ENCODE measurements at places on chromosomes 2 and 18.

- no peak for DNase-seq
Observed at GRCh38 chr2:220281771-220282170, 654.3 kb downstream of the SLC4A3 start.

DNA sequence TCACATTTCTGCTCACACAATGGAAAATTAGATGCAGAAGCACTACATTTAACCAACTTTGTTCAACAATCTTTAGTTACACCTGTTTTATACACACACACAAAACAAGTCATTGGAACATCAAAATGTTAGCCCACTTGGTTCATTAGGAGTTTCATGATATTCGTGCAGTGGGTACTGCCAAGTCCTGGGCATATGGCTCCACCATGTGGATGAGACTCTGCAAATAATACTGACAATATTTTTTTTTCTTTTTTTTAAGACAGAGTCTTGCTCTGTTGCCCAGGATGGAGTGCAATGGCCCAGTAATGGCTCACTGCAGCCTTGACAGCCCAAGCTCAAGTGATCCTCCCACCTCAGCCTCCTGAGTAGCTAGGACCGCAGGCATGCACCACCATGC is 34.5 kb upstream of the GRB14 start:
- DNase-seq, result peak; percentile 39

GRCh38 chr2:170276056-170276455 is 98.1 kb downstream of the MYO3B start:
- DNase-seq, result no peak

DNA sequence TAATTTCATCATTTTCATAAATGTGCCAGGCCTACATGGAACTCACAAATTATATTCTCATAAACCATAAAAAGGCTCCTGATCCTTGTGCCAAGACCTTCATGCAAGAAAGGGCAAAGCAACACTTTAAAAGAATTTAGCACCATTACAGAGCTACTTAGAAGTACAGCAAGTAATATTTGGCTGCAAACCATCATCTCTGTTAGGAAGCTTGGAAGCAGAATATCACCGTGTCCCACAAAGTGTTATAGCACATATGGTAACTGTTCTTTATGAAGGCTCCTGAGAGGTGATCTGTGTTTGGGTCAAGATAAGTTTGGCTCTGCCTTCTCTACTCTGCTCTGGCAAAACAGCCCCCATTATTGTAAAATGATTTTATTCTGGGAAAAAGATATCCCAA is 59.7 kb upstream of the KCNJ3 start:
- no peak for DNase-seq

- DNase-seq, result no peak
Observed at GRCh38 chr2:54962935-54963440, 87.3 kb downstream of the RTN4 start.

- no peak for DNase-seq
Observed at GRCh38 chr2:26590980-26591618, 50.1 kb downstream of the CIB4 start.

DNA sequence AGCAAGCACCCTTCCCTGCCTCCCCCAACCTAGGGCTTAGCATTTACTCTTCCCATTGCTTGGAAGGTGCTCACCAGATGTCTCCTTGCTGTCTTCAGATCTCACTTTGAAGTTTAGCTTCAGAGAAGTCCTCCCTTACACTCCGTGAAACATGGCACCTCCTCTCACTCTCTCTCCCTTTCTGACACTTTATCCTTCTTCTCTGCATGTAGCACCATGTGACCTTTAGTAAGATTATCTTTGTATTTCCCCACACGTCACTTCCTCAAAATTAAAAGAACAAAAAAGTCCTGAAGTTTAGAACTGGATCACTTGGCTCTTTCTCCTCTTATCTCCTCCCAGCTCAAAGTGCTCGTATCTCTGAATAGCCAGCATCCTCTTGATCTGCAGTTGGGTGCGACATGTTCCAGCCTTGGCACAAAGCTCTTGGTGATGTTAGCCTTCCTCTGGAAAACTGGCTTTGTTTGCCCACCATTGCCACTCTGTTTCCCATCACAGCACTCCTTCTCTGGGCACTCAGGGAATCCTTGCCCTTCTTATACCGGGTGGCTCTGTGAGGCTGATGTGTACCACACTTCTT is 40.6 kb upstream of the EPAS1 start:
- DNase-seq, result no peak

DNA sequence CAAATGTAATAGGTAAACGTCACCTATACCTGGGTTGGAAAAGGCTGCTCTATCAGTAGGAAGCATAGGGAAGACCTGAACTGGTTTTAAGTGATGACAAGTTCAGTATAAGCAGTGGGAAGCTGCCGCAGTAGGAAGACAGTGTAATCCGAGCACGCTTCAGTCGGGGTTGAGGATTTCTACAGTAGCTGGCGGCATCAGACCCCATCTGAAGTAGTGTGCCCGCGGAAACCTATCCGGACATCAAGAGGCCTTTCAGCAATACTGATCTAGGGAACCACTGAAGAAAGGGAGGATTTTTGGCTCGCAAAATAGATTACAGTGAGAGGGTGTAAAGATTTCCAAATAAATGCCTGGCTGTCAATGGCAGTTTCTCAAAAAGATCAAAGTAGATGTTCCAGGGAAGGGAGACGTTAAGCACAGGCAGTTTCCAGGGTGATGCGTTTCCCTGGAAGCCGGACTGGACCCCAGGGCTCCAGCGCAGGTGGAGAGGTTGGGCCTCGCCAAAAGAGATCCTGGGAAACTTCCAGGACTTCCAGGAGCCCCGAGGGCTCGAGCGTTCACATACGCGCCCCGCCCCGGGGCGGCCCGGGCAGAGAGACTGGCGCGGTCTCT is 5.3 kb downstream of the LOXL3 start:
- DNase-seq, result peak; percentile 9

DNA sequence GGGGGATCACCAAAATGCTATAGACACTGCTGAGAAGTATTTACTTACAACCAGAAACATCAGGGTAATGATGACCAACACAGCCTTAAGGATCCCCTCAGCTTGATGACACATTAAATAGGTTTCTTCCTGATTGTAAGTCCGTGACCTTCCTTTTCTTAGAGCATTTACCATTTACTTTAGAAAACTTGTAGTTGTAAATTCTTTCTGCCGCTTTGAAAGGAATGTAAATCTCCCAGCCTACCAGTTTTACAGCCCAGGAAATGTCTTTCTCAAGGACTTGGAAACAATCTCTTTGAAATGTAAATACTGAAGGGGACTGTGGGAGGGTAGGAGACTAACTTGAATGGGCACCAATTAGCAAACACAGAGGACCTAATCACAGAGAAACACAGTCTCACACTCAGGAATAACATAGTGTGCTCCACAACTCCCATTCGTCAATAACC is 278.6 kb downstream of the DSC3 start:
- DNase-seq, result no peak

- DNase-seq, result no peak
Observed at GRCh38 chr18:44579745-44580144, 100.9 kb upstream of the SETBP1 start.

DNA sequence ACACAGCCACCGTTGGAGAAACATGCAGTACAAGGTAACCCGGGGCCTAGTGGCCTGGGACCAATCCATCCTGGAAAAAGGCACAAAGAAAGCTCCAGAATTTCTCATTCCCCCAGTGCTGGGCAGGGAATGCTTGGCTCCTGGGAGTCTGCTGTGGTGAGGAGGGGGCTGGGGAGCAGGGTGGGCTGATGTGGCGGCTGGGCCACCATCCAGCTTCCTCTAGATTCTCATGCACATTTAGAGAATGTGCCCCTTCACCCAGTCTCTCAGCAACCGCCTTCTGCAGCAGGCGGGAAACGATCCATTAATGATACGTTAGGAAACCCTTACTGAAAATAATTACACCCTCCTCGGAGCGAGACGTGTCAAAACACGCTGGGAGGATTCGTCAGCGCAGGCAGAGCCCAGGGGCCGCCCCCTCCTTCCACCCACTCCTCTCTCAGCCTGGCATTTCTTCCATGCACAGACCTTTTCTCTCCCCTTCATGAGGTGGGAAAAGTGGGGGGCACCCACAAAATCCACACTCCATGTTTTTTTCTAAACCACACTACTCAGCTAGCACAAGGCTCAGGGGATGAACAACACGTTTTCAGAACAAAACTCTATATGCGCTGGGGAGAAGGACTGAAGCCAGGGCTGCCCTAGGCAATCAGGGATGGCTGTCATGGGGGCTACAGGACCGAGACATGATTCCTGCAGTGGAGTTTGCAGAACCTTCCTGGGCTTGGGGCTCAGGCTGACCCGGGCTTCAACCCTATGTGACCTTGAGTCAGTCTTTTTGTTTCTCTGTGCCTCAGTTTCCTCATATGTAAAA is 56.1 kb upstream of the SMAD7 start:
- DNase-seq, result peak; percentile 22

- peak; percentile 64 for DNase-seq
Observed at GRCh38 chr2:149329489-149330126, 779 bp upstream of the LYPD6 start.

DNA sequence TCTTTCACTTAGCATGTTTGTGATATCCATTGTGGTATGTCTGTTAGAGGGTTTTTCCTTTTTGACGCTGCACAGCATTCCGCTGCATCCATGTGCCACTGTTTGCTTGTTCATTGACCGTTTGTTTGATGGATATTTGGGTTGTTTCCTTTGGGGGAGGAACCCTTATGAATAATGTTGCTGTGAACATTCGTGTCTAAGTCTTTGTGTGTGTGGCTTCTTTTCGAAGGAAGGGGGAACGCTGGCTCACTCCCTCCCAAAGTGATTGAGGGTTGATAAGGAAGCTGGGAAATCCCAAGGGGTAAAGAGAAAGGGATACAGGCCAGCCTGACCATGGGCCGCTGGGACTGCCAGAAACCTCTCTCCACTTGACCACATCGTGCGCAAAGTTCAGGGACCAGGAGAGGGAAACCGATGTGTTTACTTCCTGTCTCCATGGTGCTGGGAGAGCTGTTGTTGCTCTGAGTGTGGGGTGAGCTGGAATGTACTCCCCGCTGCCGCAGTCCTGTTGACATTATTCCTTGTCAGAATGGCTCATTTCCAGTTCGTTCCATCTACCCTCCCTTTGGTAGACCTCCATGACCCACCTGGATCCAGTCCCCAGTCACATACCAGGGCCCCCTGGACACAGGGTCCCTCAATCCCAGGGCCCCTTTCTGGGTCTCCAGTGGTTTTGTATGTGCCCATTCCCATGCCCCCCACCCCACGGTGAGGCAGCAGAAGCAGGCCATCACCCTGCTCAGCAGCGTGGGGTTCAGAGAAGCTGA is 39.6 kb downstream of the HS1BP3 start:
- peak; percentile 97 for DNase-seq

DNA sequence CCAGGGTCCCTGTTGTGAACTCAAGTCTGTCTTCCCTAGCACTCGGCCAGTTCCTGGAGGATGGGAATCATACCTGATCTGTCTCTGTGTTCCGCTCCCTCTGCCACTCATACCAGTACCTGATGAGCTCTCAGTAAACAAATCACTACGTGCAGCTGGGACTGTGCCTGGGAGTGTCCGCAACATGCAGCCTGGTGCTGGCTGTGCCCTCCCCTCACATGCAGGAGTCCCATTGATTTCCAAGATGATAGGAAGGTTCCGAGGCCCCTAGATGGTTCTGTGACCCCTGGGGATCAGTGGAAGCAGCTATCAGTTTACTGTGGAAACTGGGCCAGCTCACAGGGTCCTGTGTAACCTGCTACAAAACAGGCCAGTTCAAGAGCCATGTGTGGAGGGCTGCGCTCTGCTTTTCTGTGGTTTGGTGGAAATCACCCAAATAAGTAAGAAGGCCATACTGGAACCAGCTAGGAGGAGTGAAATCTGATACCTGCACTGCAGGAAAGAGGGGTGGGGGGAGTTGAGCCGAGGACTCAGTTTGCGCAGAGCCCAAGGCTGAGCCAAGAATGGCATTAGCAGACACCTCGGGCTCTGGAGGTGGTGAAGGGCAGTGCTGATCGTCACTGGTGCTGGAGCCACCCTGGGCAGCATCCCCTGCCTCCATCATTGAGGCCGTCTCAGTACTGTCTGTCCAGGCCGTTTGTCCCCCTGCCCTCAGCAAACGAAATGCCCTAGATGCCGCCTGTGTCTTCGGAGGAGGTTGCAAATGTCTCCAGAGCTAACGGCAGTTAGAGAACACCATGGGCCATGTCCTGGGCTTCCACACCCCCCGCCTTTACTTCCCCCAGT is 93.3 kb downstream of the KLHL29 start:
- DNase-seq, result no peak

DNA sequence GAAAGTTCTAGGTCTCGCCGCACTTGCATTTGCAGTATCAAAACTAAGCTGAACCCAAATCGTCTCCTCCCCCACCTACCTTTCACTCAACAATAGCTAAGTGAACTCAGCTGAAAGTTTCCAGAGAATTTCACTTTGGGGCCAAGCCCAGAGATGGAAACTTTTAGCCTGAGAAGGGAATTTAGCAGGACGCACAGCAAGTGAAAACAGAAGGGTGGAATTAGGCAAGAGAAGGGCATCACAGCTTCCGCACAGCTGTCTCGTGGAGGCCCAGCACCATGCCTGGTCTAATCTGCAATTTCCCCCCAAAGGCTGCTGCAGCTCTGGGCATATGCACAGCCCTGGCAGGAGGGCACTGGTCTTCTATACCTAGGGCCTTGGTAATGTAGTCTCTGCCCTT is 262.0 kb downstream of the TNS1 start:
- no peak for DNase-seq

- peak; percentile 77 for DNase-seq
Observed at GRCh38 chr18:79366177-79367094, 29.3 kb upstream of the NFATC1 start.
